NCI-H510A treated with DMSO at 0.1 percent for 48 hours (cell line): ENCODE measurements at places on chromosomes 2 and 18.

GRCh38 chr2:210839450-210839849 lies 283.1 kb downstream of the CPS1 start:
- DNase-seq, result peak; percentile 36

DNA sequence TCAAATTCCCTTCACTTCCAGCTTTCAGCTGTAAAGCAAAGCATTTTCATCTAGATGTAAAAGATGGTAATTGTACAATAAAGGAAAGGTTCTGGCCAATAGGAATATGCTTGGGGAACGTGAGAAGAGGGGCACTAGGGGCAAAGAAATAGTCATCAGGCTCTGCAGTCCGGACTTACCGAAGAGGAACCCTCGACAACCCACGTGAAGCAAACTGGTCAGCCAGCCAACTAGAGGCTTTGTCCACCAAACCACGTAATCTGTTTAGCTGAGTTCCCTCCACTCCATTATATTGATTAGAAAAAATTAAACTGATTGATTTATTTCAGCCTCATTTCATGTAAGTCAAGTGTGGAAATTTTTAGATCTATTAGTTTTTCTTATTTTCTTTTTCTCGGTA lies 300.4 kb upstream of the FANCL start:
- no peak for DNase-seq

DNA sequence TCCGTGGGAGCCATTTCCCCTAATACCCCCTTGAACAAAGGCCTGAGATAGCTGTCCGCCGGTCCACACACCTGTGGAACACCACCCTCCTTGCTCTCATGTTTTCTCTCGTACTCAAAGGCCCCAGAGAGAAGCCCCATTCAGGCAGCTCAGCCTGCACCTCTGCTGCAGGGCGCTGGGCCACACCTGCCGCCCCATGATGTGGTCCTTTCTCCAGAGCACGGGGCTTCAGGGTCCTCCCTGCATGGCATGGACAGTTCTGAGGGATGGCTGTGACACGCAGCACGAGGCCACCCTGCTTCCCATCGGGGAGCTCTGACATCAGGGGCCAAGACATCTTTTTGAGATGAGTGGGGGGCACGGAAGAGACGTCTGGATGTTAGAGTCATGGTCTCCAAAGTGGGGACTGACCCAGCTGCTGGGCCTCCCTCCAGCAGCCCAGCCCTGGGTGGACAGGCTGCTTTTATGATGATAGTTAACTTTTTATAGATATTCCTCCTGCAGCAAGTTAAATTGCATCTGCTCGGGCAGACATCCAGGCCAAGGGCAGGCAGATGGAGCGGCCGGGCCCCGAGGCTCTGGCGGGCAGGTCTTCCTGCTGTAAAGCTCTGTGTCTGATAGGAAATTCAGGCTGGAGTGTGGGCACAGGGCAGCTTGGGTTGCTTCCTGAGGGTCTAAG lies 56.7 kb downstream of the SDC1 start:
- DNase-seq, result no peak

DNA sequence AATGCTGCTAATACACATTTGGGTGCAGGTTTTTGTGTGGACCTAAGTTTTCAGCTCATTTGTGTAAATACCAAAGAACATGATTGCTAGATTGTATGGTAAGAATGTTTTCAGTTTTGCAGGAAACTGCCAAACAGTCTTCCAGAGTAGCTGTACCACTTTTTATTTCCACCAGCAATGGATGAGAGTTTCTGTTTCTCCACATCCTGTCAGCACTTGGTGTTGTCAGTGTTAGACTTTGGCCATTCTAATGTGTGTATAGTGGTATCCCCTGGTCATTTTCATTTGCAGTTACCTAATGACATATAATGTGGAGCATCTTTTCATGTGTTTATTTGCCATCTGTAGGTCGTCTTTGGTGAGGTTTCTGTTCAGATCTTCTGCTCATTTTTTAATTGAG lies 336.4 kb downstream of the GBX2 start:
- no peak for DNase-seq

DNA sequence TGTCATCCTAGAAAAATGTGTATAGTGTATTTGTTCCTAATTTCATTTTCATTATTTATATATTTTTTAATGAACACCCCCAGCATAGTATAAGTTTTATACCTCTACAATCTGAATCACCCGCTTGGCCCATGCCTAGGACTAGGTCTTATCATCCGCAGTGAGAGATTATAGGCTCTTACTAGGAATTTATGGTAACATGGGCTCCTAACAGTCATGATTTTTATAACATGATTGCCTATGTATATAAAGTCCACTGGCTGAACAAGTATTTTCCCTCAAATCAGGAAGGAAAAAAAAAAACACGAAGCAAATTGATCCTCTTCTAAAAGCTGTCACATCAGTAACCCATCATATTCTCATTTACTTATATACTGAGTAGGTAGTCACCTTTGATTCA lies 666.1 kb upstream of the NRXN1 start:
- no peak for DNase-seq

DNA sequence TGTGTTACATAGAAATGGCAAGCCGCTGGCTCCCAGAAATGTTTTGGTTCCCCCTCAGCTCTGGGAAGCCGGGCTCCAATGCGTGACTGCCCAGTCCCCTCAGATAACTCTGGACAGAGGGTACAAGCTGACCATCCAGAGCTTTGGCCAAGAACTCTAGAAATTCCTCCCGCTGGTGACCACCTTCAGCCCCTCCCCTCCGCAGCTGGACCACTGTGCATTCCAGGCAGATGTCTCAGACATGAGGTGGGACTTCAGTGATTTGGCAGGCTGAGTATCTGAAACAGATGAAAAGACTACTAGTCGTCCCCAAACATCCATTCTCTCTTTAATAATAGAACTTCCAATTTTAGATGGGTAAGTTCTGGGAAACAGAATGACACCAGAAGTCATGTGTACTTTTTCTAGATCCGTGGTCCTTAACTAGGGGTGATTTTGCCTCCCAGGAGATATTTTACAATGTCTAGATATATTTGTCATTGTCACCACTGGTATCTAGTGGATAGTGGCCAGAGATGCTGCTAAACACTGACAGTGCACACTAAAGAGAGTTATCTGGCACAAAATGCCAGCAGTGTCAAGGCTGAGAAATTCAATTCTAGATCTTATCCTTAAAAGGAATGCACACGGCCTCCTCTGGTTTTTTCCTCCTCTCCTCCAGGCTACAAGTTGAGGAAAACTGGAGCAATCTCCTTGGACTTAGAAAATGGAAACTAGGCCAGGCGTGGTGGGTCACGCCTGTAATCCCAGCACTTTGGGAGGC lies 294.3 kb downstream of the SRBD1 start:
- no peak for DNase-seq

DNA sequence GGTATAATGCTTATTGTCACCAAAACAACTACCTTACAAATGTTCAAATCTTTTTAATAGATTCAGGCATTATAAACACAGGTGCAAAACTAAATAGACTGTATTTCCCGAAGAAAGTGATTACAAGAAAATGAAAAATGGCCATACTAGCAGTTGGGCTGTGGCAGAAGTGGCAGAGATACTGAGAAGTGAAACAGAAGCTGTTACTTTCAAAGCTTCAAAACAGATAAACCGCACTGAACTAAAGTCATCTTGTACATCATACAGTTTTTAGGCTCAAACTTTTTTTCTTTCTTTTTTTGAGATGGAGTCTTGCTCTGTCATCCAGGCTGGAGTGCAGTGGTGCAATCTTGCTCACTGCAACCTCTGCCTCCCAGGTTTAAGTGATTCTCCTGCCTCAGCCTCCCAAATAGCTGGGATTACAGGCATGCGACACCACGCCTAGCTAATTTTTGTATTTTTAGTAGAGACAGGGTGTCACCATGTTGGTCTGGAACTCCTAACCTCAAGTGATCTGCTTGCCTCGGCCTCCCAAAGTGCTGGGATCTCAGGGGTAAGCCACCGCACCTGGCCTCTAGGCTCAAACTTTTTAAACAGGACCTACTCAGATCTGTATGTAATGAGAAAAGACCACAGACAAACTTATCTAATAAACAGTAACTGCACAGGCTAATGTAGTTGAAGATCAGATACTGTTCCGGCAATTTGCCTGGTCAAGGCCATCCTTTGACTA lies 77.9 kb upstream of the SATB2 start:
- DNase-seq, result no peak

GRCh38 chr2:121288454-121289231 lies 3.6 kb upstream of the TFCP2L1 start:
- no peak for DNase-seq

GRCh38 chr18:28204154-28204553 lies 27.2 kb upstream of the CDH2 start:
- no peak for DNase-seq

- DNase-seq, result no peak
Observed at GRCh38 chr2:11307764-11308415, 36.5 kb downstream of the ROCK2 start.

- no peak for DNase-seq
Observed at GRCh38 chr2:239943571-239943970, 81.6 kb downstream of the NDUFA10 start.

DNA sequence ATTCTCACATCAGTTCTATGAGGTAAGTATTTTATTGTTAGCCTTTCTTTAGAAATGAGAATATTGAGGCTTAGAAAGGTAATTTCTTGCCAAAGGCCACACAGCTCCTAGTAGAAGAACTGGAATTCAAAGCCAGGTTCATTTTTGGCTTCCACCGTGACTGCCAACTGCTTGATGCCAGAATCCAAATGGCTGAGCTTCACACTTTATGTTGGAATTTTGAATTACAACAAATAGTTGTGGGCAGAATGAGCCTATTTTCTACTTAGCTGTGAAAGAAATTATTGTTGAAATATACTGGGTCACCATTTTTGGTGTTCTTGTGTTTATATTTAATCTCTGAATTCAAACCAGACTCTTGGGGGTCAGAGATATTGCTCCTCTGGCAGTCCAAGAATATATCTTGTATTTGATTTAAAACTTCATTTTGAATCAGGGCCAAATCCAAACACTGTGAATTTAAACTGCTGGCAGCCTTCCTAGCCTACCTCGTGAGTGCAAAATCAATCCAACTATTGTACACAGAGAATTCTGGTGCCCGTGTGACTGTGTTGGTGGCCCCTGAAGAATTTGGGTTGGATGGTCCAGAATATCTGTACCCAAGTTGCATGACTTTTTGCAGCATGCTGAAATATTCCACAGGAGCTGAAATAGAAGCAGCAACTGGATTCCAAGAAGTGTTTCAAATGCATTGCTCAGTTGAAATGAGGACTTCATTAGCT lies 35.6 kb upstream of the LPIN1 start:
- no peak for DNase-seq

DNA sequence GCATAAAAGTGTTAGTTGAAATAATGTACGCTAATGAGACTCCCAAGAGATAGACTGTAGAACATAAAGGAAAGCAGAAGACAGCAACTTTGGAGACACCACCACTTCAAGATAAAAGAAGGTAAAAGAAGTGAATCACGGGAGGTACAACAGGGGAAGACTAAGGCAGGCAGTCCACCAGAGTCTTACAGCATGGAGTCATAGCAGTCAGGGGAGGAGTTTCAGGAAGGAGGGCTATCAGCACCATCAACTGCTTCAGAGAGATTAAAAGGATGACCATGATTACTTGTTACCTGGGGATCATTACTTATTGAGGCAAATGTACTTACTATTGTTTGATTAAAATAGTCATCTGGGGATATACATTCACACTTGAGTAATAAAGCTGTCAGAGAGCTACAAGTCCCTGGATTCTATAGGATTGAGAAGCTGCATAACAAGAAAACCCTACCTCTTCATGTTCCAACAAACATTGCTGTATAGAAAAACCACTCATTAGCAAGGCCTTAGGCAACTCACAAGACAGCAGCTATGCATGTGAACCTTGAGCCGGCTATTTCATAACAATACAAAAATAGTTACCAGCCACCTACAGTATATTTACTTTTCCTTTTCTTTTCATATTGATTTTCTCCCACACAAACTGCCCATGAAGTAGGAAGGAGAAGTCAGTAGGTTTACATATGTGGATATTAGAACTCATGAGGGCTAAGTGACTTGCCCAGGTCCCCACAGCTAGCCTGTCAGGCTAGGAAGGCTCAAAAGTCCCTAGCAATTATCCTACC lies 101.7 kb downstream of the PDE11A start:
- DNase-seq, result no peak

- DNase-seq, result peak; percentile 40
Observed at GRCh38 chr18:33901894-33902512, 322.7 kb downstream of the NOL4 start.

- DNase-seq, result no peak
Observed at GRCh38 chr2:240374085-240374907, 61.2 kb upstream of the GPC1 start.

GRCh38 chr2:179373816-179374215 lies 109.2 kb upstream of the SESTD1 start:
- no peak for DNase-seq

DNA sequence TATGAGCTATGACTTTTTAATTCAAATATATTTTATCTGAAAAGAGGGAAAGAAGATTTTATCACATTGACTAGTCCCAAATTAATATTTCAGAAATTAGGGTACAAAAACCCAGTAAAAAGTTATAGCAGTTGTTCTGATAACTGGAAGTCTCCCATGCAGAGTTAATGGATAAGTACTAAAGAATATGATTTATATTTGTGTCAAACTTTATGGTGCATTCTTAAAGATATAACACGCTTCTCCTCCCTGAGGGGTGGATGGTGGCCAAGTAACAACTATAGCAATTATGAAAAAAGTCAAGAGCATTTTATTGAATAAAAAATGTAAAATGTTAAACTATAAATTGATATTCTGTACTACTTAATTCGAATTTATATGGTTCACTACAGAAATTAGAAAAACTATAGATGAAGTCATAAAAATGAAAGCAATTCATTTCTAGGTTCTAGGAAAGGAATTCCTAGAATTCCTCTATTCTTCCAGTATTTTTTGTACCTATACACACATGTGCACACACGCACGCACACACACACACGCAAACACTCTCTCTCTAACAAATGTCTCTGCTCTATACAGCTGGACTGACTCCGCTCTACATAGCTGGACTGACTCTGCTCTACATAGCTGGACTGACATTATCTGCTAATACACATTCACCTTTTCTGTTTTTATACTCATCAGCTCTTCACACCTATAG lies 111.3 kb downstream of the PRELID3A start:
- no peak for DNase-seq

DNA sequence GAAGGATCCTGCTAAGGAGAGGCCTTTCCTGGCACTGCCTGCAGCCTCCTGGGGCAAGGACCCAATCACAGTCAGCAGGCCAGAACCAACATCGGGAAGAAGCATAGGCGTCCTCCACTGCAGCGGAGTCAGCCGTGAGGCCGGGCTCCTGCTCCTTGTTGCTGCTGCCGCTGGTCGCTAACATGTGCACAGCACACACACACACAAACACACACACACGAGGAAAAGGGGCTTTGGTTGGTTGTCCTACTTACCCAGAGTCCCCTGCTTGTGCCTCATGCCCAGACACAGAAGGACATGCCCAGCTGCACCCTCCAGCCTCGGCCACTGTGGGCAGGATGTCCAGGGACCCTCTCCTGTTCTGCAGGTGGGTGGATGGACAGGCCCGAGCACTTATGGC lies 209.4 kb downstream of the GLI2 start:
- no peak for DNase-seq

DNA sequence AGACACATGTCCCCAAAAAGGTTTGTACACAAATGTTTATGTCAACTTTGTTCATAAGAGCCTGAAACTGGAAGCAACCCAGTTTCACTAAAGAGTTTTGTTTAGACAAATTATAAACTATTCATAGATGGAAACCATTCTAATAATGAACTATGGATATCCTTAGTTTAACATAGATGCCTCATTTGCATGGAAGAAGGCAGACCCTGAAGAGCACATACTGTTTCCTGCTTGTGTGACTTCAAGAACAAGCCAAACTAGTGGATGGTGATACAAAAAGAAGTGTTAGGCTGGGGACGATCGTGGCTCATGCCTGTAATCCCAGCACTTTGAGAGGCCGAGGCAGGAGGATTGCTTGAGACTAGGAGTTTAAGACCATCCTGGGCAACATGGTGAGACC lies 48.1 kb downstream of the ACOXL start:
- no peak for DNase-seq

GRCh38 chr2:210630873-210631560 lies 74.6 kb downstream of the CPS1 start:
- peak; percentile 77 for DNase-seq
